BJ (cell line): ENCODE measurements at places on chromosomes 5 and 9.

DNA sequence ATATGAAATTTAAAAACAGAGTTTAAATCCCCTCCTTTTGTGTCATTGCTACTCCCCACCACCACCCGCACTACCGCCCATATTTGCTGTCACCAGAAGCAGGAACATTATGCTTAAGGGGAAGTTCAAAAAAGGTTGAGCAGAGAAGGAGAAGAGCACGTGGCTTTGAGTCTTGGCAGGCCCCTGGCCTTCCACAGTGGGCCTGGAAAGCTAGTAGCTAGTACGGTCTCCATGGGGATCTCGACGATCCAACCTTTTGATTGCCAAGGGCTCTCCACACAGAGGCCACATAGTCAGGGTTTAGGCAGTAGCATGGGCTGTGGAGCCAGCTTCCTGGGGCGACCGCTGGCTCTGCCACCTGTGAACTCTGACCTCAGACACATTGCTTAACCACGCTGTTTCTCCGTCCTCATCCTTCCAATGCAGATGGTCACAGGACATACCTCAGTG is 90.1 kb downstream of the GOLPH3 start:
- no peak for DNase-seq

DNA sequence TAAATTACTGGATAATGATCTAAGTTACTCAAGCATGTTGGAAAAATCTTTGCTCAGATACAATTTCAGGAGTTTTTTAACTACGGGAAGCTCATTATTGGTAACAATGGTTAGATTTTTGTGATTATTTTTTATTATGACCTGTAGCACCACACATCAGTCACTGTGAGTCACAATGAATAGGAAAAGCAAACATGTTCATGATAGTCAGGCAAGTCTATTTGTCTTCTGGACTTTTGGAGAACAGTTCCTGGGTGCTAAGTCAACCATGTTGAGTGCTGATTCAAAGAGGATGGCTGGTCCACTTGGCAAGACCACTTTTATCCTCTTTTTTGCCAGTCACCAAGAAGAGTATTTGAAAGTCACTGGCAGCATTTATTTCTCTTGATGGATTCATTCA is 403.2 kb downstream of the KIF4B start:
- no peak for DNase-seq

DNA sequence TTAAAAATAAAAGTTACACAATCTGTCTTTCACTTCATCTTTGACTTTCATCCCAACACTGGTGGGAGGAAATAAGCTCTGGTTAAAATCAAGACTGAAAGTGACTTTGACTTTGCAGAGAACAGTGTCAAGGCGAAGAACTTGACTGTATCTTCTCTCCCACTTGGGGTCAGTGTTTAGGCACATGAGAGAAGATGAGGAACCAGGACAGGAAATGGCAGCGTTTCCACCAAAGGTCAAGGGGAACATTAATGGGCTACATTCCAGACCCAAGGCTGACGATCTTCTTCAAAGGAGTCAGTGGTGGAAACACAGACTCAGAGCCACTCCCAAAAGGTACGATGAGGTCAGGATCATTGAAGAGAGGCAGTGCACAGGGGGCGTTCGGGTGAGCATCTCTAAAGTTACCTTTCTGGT is 409.5 kb downstream of the ARHGEF28 start:
- no peak for DNase-seq

GRCh38 chr9:110579034-110579861 is at the start of gene SVEP1:
Gene SVEP1, minus strand, starts transcription at chr9:110579741. Its CDS starts 198 bp downstream, at chr9:110579543.
- DNase-seq: no peak

- DNase-seq: no peak
Observed at GRCh38 chr5:74146796-74147195, 493.7 kb downstream of the ENC1 start.

DNA sequence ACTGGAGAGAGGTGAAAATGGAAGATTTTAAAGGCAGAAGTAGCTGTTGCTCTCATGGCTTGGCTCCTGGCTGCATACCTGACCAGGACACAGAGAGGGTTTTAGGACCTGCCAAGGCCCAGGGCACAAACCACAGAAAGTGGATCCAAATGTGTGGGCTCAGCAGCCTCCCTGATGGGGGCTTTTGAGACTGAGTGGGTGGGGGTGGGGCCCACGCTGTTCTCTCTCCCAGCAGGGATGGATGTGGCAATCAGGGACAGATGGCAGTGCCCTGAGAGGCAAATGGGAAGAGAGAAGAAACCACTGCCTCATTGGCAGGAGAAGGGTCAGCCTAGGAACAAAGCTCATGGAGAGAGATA is 34.9 kb upstream of the TIFAB start:
- DNase-seq: no peak

DNA sequence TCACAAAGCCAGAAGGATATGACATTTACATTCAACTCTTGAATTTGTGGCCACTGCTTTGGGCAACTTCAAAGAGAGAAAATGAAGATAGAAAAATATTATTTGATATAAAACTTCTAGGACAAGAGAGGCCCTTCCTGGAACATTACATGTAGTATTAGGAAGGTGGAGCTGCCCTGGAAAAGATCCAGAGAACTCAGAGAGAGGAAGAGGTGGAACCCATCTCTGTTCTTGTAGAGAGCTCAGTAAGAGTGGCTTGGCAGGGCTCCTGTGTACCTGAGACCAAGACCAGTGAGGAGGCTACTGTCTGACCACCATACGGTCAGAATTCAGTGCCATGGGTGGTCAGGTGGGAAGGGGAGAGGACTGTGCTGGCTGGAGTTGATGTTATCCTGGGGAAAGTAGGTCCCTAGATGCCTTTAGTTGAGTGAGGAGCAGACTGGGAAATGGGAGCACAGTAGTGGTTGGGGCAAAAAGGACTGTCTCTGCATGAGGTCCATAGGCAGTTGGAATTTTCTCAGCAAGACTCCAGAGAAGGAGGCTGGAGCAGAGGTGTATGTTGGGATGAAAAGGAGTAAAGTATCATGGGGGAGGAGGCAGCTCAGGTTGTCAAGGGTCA is 7.6 kb downstream of the TGFBI start:
- no peak for DNase-seq

DNA sequence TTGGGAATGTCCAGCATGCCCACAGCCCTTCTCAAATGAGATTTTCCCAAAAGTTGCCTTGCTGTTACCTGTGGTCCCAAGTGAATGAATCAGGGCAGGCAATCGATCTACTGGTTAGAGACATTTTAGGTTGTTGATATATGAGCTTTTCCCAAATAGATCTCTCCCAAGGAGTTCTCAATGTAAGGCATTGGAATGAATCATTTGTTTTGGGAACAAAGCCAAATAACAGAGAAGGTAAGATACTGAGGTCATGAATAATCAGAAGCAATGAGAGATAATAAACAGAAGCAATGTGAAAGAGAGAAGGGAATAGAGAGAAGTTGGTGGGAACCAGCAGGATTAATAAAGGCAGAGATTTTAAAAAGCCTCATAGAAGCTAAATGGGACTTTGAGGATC is 93.6 kb upstream of the FER start:
- DNase-seq: no peak

DNA sequence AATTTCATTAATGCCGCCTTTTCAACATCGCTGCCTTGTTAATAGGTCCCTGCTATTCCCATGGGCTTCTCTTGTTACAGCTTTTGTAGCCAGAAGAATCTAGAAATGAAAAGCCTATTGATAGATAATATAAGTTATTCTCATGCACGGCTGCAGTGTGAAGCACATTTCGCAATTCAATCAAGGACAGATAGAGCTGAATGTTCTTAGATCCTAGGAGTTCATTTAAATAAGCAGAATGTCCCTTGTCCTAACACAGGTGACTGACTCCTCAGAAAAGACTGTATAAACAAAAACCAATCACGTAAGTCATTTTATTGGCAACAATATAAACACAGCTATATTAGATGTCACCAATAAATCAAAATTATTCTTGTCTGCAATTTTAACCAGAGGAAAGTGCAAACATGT is 9.4 kb downstream of the GLIS3 start:
- DNase-seq: no peak

DNA sequence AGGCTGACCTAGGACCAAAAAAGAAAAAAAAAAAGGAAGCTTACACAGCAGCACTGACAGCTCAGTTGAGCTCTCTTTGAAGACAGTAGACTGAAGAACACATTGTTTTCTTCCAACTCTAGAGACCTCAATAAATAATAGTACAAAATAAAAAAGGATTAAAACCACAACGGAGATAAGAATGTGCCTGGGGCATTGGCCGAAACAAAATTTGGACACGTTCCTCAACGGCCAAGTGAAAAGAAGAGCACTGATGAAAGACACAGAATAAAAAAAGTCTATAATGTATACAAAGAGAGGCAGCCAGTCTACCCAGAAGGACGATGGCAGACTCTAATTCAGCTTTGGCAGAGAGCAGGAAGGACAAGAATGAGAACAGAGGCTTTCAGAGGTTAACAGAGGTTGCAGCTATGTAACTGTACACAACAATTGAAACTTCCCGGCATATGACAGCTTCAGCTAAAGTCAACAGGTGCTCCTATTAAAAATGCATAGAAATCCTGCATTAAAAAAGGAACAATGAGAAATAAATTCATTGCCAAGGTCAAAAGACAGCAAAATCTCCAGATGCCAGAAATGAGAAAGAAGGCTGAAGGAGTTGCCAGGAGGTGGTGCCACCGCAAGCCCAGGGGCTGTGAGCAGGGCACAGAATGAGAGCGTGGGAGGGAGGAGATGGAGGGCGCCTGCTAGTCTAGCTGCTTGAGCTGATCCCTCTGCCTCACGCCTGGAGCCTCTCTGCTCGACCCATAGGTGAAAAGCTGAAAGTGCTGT is 113.9 kb downstream of the DCP2 start:
- no peak for DNase-seq

DNA sequence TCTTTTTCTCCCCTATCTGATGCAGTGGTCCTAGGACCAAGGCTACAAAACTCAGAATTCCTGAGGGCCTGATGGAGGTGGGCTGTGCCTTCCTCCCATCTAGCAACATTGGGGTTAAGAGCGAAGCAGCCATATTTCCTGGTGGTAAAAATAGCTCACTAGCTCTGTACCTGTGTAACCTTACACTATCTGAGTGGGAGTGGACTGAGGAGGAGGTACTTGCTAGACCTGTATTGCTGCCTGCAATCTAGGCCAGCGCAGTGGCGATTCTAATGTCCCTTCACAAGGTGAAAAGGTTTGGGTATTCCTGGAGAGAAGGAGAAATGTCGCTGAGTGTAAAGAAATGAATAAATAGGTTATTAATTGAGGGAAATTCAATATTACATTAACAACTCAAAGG is 80.2 kb upstream of the LIFR start:
- no peak for DNase-seq

DNA sequence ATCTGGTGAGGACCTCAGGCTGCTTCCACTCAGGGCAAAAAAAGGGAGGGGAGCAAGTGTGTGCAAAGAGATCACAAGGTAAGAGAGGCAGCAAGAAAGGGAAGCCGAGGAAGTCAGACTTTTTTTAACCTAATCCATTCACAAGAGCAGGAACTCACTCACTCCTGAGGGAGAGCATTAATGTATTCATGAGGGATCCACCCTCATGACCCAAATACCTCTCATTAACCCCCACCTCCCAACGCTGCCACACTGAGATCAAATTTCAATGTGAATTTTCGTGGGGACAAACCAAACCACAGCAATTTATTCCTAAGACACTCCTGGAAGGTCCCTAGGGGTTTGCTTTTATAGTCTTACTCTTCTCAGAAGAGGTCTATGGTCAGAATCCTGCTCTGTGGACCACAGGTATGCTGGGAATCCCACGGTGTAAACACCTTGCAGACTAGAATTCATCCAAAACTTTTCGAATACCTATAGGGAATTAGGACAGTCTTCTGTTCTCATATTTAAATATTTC is 108.7 kb downstream of the HSD17B3 start:
- no peak for DNase-seq

DNA sequence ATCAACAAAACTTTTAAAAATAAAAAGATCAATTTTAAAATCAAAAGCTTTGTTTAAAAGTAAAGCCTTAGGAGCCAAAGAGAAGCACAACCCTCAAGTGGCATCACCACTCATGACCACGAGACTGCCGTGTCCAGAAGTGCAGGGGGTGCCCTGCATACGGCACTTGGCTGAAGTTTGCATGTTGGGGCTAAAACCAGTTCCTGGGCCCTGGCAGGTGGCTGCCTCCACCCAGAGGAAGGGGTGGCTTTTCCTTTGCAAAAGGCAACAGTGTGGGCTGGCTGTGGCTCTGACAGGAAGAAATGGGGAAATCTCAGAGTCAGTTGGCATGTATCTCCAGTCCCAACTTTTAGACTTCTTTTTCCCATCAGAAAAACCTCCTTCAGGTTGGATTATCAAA is 15.3 kb downstream of the TRMO start:
- DNase-seq: no peak

DNA sequence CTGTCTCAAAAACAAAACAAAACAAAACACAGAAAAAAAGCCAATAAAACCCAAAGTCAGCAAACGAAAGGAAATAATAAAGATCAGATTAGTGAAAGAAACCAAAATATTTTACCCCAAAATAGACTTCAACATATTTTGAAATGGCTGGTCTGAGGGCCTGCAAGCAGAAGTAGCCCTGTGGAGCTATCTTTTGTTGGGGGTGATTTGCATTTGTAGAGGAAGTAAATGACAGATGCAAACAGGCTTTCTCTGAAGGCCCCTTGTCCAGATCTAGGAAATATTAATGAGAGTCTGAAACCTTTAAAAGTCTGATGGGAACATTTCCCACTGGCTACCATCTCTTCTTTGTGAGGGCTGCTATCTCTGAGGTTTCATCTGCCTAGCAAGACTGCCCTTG is 74.0 kb downstream of the GCNT4 start:
- DNase-seq: no peak

DNA sequence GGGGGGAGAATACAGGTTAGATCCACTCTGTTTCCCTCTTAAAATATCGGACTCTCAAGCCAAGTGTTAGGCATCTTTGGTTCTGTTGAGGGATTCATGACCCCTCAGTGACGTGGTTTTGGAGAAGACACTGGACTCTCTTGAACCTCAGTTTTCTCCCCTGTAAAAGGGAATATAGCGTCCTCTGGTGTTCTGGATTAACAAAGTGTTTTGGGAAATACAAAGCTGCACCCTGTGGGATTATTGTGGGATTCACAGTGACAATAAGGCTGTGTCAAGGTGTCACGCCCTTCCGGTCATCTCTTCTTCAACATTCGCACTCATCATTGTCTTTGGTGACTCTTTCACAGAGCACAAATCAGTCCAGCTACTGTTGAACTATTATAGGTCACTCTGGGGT is 139.0 kb downstream of the IRX1 start:
- DNase-seq: no peak

GRCh38 chr5:107724642-107725041 is 53.9 kb upstream of the EFNA5 start:
- DNase-seq: no peak

GRCh38 chr5:16600946-16601345 is 15.9 kb downstream of the RETREG1 start:
- no peak for DNase-seq
